Epithelial cell of prostate (primary cell): ENCODE measurements at places on chromosomes 11 and 22.

DNA sequence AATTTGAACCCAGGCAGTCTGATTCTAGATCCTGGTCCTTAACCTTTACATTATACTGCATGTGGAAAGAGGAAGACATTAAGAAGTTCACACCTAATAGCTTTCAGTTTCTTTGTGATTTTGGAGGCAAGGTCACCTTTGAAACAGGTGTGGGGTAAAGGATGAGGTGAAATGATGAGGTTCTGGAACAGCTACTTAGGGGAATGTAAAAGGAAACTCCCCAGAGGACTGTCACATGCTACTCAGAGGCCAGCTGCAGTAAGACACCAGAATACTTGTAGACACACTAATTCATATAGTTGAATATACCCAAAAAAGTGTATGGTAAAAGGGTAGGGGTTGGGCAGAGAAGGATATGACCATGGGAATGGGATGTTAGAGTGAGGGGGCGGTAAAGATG is 5.4 kb downstream of the APIP start:
- no peak for DNase-seq

- no peak for DNase-seq
Observed at GRCh38 chr11:14190992-14191778, 167.8 kb downstream of the RRAS2 start.

DNA sequence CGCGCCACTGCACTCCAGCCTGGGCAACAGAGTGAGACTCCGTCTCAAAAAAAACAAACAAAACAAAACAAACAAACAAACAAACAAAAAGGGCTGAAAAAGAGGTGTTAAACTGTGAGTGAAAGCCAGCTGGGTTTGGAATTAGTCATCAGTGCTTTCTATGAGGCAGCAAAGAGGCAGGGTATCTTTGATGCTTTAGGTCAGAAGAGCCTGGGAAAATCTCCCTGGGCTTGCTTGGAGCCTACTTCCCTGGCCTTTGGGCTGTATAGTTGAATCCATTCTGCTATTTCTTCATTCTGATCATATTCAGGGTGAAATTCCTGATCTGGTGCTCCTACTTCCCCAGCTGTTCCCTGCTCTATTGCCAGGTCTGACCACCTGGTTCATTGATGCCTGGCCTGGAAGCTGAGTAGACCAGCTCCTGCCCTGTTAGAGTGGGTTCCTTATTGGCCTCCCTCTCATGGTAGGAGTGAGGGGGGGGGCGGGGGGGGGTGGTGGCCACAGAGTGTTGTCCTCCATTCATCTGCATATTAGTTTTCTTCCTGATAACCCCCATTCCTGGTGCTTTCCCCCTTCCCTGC is 65.6 kb downstream of the INSC start:
- no peak for DNase-seq

GRCh38 chr11:48099916-48100446 is 116.6 kb upstream of the OR4B1 start:
- no peak for DNase-seq

GRCh38 chr11:15923183-15923582 is 433.2 kb downstream of the SOX6 start:
- DNase-seq = no peak

DNA sequence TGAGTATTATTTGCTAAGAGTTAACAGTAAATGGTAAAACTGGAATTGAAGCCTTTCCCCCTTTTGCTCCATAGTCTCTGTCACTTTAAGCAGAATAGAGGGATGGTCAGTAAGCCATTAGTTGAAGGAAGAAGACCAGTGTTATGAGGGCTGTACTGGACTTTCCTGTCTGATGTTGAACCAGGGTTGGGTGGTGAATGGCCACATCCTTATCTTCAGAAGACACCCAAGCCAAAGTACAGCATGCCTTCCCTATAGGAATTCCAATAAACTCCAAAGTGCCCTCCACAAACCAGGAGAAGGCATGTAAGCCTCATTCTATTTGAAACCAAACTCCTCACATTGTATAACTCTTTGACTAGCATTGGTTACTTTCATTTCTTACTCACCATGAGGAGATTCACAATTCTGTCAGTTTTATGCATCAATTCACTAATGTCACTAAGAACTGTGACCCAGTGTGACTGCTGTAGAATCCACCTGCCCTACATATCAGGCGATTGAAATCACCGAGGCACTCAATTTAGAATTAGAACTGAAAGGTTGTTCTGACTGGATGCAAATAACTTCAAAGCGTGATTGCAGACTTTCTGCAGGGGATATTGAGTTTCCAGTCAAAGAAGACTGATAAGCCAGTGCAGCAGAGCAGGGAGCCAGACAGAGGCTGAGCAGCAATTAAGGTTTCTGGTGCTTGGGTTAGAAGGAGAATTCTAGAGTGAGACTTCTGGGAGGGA is 107.1 kb upstream of the DDI1 start:
- no peak for DNase-seq

GRCh38 chr22:38165922-38166593 is 15.6 kb downstream of the PLA2G6 start:
- DNase-seq = no peak

- DNase-seq = no peak
Observed at GRCh38 chr11:82792822-82793569, 59.3 kb upstream of the FAM181B start.

- peak; percentile 40 for DNase-seq
Observed at GRCh38 chr11:121249039-121249663, 43.4 kb upstream of the SC5D start.

- no peak for DNase-seq
Observed at GRCh38 chr22:29639096-29639495, 35.7 kb downstream of the NF2 start.

- no peak for DNase-seq
Observed at GRCh38 chr11:24509114-24509513, 12.3 kb downstream of the LUZP2 start.

- DNase-seq = no peak
Observed at GRCh38 chr11:89293965-89294679, 116.4 kb downstream of the TYR start.

DNA sequence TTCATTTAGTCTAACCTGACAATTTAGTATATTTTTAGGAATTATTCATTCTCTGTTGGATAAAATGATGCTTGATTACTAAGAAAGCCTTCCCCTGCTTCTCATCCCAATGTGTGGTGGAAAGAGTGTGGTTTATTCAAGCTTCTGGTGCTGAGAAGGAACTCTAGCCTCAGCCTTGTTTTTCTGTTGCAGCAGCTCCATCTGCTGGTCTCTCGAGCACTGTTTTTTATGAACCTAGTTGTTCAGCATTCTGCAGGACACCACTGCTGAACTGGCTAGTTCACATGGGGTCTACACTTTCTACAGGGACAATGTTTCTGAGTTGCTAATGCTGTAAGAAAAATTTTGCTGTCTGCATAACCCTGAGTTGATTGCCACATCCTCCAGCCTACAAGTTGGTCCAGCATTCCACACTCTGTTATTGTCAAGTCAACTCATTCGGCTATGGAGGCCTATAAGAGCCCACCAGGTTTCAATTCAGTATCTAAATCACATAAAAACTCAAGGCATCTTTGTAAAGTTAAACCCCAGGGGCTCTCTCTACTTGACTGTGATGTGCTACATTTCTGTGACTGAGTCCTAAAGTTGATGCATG is 14.3 kb downstream of the OR2AG2 start:
- DNase-seq = no peak

- DNase-seq = no peak
Observed at GRCh38 chr22:43171019-43171491, 15.9 kb downstream of the TTLL12 start.

DNA sequence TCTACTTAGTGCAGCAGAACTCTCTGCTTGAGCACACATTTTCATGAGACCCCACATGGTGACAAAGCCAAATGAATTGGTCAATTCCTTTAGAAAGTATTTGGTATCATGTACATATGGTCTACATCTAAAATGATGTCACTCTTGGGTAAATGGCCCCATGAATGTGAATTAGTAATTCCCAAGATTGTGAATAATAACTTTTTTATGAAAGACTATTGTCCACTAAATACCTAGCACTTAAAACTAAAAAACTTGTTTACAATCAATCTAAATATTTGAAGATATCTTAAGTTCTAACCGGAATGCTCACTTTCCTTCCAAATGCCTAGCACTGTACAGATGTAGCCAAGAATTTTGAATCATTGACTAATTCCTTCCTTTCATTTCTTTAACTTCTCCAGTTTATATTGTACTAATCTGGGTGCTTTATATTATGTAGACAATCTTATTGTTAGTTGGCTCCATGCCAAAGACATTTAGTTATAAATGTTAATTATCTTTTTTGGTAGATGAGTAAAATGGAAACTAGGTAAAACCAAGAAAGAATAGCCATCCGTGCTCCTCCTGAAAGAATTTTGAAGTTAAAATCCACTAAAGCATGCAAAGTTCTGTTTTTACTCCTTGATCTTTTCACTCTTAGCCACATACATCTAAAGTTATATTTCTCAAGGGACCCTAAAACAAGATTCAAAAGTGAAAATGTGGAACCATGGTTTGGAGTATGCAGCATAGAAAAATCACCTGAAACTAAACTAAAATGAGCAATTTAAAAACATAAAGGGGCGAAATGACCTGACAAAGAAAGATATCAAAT is 145.0 kb upstream of the ARHGAP20 start:
- DNase-seq = no peak

- no peak for DNase-seq
Observed at GRCh38 chr11:84471501-84471900, 1155.6 kb downstream of the DLG2 start.

DNA sequence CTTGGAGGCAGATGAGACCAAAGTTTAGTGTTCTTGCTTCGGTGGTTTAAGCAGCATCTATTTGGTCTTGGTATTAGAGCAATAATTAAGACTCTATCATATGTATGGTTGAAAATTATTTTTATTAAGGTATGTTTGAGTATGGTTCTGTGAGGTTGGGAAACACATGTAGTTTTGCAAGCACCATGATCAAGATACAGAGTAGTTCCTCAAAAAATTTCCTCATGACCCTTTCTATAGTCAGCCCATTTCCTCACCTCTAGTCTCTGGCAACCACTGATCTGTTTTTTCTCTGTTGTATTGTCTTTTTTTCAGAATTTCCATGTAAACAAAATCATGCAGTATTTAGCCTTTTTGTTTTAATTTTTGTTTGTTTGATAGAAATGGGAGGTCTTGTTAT is 18.4 kb downstream of the MTMR3 start:
- no peak for DNase-seq

DNA sequence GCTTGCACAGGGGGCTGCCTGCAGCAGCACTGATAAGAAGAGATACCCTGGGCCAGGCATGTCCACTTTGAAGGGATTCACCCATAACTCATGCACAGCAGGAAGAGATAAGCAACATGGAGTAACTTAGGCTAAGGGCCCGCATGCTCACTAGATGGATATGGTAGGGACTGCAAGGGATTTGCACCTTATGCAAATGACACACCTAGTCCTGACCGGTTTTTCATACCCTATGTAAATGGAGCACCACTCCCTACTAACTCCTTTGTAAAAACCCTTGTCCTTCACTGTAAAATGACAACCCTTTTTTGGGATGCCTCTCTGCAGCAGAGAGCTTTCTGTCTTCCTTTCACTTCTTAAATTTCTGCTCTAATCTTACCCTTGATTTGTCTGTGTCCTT is 658.9 kb upstream of the CCDC179 start:
- DNase-seq = no peak

- DNase-seq = no peak
Observed at GRCh38 chr11:125228445-125228844, 63.9 kb downstream of the PKNOX2 start.

GRCh38 chr11:70203751-70204465 is 812 bp downstream of the FADD start:
- peak; percentile 54 for DNase-seq

DNA sequence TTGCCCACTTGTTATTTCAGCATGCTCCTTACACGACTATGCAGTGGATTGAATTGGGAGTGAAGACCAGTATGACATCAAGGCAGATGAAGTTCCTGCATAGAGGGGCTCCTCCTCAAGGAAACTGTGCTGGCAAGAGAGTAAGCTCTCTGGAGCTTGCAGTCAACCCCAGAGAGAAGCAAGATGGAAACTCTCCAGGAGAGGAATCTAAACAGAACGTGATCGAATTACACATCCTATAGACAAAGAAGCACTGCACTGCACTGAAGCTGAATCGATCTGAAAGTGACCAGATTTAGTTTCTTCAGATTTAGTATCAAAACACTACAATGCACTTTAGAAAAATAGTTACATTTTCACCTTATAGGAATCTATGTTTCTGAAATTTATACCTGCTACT is 947.7 kb upstream of the TENM4 start:
- no peak for DNase-seq

DNA sequence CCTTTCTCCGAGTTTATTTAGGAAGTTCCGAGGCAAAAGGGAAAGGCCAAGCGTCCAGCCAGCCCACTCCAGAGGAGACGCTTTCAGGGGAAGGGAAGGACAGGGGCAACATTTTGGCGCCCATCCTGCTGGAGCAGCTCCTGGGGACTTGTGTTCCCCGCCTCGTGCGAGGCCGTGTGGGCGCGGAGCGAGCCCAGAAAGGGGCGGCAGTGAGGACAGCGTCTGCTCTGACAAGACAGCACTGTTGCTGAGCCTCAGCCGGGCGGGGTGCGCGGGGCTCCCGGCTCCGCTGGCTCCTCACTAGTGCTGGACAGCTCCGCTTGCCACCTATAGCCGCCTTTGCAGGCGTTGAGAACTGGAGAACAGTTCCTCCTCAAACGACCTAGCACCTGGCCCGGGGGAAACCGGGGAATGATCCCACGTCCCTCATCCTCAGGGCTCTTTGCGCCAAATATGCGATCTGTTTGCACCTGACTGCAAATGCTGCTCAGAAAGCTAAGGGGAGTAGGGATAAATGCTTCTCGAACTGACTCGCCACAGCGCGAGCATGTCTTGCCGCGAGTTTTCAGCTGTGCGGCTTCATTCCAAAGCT is 722 bp upstream of the GUCY1A2 start:
- DNase-seq = no peak

GRCh38 chr11:60870276-60870675 is 2.9 kb downstream of the ZP1 start:
- DNase-seq = no peak

- no peak for DNase-seq
Observed at GRCh38 chr11:104324276-104324675, 160.3 kb upstream of the PDGFD start.

GRCh38 chr11:122156940-122157382 is 40.9 kb upstream of the BLID start:
- DNase-seq = no peak

- DNase-seq = peak; percentile 61
Observed at GRCh38 chr22:36470162-36470993, 11.1 kb downstream of the TXN2 start.

- DNase-seq = no peak
Observed at GRCh38 chr11:44793350-44794090, 66.8 kb downstream of the TSPAN18 start.

- peak; percentile 76 for DNase-seq
Observed at GRCh38 chr11:63986156-63986931, at the start of gene OTUB1. Gene OTUB1 (plus strand): TSS chr11:63986438. CDS start chr11:63986457, 19 bp downstream.

DNA sequence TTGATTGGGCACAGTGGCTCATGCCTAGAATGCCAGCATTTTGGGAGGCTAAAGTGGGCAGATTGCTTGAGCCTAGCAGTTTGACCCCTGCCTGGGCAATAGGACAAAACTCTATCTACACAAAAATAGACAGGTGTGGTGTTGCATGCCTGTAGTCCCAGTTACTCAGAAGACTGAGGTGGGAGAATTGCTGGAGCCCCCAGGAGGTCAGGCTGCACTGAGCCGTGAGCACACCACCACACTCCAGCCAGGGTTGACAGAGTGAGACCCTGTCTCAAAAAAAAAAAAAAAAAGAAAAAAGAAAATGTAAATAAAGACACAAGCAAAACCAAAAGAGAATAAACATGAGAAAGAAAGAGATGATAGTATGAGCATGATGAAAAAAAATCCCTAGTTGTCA is 802.4 kb upstream of the ANO3 start:
- DNase-seq = no peak

GRCh38 chr11:19576054-19576453 is 136.6 kb upstream of the NAV2 start:
- no peak for DNase-seq
